ENCODE measurements at places on chromosomes 13 and 19. TPM values are rescaled to one million over a fixed set of nuclear protein-coding genes. Genes with fewer than 3 reads are reported as not detected.

DNA sequence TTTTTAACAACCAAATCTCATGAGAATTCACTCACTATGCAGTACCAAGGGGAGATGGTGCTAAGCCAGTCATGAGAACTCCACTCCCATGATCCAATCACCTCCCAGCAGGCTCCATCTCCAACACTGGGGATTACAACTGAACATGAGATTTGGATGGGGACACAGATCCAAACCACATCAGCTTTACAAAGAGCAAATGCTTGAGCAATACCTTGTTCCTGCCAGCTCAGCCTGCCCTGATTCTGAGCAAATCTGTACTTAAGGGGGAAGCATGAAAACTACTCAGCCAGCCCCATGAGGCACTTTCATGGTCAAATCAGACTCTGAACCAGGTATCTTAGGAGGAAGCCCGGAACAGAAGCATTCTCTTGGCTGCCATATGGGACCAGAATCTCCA is 259.9 kb downstream of the TBC1D4 start:
- no peak for DNase-seq

- DNase-seq = no peak
Observed at GRCh38 chr13:94216476-94216875, 263.0 kb downstream of the DCT start.

- no peak for DNase-seq
Observed at GRCh38 chr13:111666164-111666776, 345.8 kb downstream of the TEX29 start.

GRCh38 chr13:38042771-38043170 is 173.2 kb upstream of the TRPC4 start:
- no peak for DNase-seq

DNA sequence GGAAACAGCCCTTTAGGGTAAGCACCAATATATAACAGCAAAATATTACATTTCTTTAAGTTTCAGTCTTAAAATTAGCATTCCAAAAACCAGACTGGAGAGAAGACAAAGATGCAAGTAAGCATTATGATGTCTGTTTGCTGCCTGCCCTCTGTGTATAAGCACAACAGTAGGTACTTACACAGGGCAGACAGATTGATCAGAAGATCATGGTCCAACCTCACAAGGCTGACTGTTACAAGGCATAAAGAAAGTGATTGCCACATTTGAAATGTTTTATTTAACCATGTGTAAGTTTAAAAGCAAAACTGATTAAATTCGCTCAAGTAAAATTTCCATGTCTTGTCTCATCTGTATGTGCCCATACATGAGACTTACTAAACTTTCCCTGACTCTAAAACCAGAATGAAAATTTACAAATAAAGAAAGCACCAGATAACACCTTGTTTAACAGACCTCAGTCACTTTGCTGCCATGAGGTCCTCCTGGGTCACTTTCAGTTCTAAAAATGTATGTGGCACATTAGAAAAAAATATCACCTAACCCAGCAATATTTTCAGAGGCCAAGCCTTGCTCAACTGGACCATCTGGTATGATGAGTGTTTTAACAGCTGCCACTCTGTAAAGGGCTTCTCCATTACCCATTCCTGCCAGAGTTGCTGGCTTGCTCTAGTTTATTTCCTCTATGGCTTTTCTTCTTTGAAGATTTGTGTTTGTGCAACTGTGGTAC is 297.0 kb downstream of the RBM26 start:
- no peak for DNase-seq

GRCh38 chr13:28349907-28350654 is 144.8 kb downstream of the FLT1 start:
- no peak for DNase-seq

DNA sequence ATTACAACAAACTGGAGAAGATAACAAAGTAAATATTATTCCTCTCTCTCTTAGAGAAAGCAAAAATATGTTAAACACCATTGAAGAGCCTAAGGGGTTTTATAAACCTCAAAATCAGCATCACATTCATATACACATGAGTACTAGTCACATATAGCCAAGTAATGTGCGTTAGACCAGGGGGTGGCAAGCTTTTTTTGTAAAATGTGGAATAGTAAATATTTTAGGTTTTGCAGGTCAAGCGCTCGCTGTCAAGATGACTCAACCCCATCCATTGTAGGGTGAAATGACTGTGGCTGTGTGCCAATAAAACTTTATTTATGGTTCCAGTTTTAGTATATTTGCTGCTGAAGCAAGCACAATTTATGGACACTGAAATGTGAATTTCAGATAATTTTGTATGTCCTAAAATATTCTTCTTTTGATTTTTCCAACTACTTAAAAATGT is 21.7 kb downstream of the RFX2 start:
- no peak for DNase-seq

GRCh38 chr19:42091742-42092141 is 15.8 kb downstream of the ZNF574 start:
- DNase-seq = no peak

- DNase-seq = no peak
Observed at GRCh38 chr19:57786906-57787305, 17.4 kb downstream of the ZNF586 start.

DNA sequence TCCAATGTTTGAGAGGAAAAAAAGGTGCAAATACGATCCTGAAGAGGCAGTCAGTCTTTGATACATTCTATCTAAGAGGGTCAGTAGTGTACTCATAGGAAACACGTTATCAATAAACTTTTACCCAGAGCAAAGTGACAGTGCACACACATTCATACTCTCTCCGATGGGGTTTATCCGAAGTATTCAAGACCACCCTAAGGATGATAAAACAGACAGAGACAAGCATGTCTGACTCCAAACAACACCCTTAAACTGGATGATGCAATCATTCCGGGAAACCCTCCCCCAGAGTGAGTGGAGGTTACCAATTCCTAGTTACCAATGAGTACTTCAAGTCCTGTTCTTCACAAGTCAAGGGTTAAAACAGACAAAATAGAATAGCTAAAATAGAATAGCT is 79.1 kb downstream of the DNAJC3 start:
- DNase-seq = no peak

Gene GNA15
- 7.5 TPM for total RNA-seq

Gene PSENEN
- 41.6 TPM for total RNA-seq

Gene PIH1D1
- 140 TPM for total RNA-seq

Gene THSD1
- total RNA-seq = 0.14 TPM

Gene DMKN
- total RNA-seq = 1.5 TPM
